ENCODE measurements at places on chromosomes 16 and 17.

GRCh38 chr16:54843424-54843750, 87.3 kb upstream of the IRX5 start:
- DNase-seq: no peak

DNA sequence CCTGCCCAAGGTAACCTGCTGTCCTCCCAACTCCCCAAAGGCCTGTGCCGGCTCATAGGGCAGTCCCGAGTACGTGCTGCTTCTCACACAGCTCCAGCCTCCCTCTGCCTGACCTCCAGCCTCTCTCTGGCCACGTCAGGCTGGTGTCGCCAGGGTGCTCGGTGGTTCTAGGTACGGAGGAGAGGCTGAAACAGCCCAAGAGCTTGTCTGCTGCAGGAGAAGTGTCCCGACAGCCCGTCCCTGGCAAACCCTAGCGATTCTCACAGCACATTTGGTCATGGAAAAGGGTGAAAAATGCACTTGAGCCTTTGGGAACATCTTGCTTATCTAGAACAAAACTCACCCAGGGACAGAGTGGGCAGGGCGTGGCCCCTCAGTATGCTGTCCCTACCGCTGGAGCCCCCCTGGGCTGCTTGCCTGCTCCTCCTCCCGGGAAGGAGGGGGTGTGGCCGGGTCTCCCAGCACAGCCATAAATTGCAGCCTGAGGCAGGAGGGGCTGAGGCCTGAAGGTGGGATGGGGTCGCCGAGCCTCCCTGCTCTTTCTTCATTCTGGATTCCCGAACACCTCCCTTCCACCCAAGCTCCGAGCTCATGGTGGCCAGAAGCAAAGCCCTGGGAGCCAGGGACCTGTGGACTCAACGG, 40.4 kb downstream of the TIMM22 start:
- DNase-seq: no peak

DNA sequence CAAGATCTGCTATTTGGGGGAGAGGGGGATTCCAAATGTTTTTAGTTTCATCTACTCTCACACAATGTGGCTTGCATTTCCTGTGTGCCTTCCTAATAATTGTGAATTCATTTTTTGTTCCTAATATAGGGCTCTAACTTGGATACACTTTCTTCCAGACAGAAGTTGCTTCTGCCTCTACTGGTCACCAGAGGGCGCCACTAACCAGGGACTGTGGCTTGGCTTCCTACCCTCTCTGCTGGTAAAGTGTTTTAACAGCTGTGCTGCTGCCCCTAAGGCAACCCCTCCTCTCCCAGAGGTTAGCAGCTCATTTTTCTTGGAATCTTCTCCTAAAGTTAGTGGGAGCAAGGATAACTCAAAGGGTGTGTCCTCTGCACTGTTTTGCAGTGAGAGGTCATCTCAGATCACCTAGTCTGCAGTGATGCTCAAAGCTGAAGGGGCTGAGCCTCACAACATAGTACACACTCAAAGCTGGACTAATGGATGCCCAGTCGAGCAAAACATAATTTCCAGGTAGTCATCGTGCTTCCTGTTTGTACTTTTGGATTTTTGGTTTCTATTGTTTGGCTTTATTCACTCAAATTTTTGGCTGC, 5.0 kb upstream of the PRSS54 start:
- DNase-seq: peak; percentile 8

GRCh38 chr16:80784951-80785350, 19.4 kb downstream of the CDYL2 start:
- DNase-seq: no peak

DNA sequence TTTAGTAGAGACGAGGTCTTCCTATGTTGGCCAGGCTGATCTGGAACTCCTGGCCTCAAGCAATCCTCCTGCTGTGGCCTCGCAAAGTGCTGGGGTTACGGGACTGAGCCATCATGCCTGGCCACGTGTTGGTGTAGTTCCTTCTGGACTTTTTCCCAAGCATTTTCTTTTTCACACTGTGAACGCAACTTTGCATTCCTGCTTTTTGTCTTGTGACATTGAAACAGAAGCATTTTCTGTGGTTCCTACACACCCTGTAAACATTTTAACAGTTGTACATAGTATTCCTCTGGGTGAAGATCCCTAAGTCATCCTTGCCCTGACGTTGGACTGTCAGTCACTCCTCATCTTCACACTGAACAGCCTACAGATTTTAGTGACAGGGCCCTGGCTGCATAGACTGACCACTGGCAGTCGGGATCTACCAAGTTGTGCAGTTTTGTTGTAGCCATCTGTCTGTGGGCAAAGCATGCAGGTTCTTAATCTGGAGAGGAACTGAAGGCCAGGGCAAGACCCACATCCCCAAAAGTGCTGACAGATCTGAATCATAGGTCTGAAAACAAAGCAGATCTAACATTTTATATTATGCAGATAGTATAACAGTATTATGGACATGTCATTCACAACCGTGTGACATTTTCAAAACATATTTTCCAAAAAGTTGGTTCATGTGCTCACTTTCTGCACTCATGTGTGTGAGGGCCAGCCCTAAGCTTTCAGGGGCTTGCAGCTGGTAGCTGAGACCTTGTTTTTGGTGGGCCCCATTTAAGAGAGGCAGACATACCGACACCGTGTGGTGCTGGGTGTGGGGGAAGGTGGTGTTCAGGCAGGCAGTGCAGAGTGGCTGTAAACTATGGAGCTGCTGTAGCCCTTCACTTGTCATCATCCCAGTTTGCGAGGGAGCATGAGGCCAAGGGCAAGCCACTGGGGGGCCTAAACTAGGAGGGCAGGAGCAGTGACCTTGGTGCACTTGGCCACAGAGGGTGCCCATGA, 59.9 kb downstream of the EPN2 start:
- DNase-seq: no peak

- DNase-seq: no peak
Observed at GRCh38 chr16:83701494-83701893, 106.3 kb upstream of the HSBP1 start.

DNA sequence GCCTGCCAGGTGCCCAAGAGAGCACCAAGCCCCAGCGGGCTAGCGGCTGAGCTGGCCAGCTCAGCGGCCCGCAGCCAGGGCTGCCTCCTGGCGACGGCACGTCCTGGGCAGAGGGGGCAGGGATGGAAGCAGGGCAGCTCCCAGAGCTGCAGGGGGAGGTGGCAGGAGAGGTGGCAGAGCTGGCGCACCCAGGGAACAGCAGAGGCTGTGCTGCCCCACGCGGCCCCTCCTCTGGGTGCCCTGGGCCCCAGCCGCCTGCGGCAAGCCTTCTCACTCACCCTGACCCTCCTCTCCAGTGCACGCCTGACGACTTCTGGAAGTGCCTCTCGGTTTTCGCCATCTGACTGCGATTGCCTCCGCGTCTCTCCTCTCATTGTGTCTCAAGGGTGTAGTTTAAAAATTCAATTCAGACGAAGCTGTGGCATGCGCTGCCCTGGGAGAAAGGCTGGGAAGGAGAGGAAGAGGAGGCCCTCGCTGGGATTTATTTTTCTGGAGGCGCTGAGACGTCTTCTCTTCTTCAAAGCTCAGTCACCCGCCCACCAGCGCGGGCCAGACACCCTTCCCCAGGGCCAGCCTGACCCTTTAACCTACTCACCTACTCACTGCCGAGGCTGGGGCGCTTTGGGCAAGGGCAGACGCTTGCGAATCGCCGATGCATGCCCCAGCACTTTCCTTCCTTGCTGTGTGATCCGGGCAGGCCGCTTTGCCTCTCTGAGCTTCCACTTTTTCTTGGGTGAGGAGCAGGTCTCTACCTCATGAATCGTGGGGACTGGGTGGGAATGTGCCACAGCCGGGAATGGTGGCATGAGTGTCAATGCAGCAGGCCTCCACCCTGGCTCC, 24.9 kb downstream of the GSE1 start:
- DNase-seq: no peak

Measured in CD4-positive, alpha-beta T cell treated with Interleukin-1 beta for 1 hour (primary cell).